ENCODE measurements at places on chromosomes 1 and 21.

DNA sequence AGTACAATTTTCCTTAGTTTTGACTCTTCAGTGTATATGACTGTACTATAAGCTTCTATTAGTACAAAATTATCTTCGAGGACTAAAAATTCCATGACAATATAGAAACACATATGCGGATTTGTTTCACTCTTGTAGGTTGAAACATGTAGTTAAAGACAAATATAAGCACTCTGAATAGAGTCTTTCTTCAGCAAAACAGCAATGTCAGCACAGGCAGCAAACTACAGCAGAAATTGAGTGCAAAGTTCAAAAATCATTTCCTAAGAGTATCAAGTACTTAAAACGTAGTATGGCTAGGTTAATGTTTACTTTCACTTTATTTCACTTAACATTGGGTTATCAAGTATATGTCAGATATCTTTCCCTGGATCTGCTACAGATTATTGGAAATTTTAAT lies 106.7 kb downstream of the FAF1 start:
- DNase-seq = no peak

DNA sequence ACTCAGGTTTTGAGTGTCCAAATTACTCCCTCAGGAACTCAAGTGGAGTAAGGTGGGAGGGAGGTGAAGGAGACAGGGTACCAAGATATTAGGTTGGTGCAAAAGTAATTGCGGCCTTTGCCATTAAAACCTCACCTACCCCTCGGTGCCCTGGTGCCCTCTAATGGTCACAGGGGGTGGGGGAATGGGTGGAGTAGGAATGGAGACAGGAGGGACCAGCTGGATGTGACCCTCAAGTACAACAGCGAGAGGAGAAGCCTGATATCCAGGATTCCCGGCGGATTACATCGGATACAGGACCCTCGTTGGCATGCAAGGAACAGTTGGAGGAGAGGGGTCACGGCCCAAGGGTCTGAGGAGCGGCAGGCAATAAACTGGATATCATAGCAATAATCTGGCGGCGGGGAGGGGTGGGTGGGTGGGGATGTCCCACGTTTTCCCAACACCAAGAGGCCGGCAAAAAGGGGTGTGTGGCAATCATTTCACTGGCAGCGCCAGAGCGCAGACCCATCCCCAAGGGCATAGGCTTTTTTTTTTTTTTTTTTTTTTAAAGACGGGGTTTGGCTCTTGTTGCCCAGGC lies 4.3 kb upstream of the ZBTB7B start:
- DNase-seq = no peak

DNA sequence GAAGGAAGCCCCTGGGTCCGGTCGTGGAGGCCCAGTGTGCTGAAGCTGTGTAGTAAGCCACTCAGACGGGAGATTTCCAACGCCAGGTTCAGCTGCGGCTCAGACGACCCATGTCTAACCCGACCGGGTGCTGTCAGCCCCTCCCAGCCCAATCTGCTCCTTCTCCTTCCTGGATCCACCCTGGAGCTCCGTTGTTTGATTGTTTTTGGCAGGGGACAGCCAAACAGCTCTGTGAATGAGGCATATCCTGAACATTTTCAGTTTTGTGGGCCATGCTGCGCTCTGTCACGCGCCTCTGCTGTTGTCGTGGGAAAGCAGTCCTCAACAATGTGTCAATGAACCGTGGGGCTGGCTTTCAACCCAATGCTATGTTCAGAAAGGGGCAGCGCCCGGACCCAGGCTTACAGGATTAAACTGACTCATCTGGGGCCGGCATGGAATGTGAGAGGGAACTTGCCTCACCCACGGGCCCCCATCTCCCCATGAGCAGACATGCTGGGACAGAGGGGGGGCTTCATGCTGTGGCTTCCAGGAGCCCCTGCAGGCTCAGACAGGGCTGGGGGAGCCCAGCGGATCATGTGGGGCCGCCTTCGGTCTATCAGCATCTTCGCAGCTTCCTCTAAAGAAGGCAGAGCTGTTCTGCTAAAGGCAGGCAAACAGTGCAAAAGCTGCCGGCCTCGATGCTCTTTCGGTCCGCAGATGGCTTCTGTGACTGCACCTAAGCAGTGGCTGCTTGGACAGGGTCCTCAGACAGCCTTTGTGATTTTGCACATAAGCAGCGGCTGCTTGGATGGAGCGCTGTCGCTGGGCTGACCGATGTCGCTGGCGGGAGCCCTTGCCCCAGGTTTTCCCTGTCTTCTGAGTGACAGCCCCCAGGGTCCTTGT lies 101.7 kb downstream of the RIPK4 start:
- no peak for DNase-seq

DNA sequence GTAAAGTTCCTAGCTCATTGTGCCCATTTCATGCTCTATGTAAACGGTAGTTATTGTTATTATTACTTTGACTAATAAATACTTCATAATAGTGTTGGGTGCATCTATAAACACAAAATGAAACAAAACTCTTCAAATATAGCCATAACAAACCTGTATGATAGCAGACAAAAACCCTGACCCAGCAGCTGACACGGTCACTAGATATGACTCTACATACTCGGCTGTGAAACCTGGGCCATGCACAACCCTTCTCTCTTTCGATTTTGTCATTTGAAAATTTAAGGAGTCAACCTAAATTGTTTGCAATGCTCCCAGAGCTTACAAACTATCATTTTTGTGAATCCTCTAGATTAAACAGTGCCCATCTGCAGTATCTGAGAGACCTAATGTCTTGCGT lies 8.0 kb upstream of the RGS13 start:
- no peak for DNase-seq

DNA sequence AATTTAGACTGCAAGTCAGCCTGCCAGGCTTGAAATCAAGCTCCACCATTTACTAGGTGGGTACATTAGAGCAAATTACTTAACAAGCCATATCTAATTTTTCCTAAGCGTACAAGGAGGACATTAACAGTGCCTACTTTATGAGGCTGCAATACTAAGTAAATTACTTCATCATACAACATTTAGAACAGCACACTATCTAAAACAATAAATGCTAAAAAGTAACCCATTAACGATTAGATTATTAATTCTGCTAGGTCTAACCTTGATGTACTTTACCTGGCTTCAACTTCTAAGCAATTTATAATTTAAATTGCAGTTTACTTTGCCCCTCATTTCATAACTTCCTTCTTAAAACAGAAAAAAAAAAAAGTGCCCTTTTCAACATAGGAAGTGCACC lies 1155.6 kb upstream of the NCAM2 start:
- DNase-seq = no peak

DNA sequence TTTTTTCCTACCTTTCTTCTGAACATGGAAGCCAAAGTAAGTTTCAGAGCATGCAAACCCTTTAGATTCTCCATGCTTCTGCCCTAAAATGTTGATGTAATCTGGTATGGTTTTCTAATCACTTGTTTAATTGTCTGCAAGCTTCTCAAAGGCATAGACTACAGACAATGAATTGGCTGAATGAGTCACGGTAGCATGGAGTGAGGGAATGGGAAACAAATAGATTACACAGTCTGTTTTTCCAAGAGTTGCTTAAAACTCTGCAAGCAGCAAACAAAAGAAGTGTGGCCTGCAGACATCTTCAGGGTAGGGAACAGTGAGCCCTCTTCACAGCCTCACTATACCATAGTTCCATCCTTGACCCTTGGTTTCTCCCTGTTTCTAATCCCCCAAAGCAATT lies 326.0 kb downstream of the BARHL2 start:
- no peak for DNase-seq

DNA sequence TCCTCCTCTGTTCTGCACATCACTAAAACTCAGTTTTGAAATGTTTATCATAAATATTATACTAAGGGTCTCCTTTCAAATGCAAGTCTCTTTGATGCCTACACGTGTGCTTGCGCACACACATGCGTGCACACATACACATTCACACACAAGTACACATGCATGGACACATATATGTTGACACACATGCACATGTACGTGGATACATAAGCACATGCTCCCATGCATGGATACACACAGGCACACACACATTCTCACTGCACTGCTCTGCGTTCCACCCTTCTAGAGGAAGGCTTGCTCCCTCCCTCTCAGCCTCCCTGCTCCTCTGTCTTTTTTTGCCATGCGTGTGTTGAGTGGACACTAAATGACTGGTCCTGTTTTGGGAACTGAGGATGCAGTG lies 162.7 kb downstream of the PCP4 start:
- DNase-seq = no peak

DNA sequence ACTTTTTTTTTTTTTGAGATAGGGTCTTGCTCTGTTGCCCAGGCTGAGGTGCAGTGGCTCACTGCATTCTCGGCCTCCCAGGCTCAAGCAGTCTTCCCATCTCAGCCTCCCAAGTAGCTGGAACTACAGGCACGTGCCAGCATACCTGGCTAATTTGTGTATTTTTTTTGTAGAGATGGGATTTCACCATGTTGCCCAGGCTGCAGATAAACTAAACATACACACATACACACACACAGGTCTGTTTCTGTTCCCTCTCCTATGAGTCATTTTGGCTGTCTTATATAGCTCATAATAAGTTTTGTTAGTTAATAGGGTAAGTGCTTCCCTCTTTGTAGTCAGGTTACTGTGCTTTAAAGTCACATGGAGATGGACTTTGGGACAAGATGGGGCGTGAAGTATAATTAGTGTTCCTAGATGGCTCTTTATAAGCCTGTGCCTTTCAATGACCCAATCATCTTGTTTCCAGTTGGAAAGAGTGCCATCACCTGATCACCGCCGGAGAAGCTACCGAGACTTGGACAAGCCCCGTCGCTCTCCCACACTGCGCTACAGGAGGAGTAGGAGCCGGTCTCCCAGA lies 9.1 kb downstream of the PRPF38A start:
- no peak for DNase-seq

- DNase-seq = peak; percentile 32
Observed at GRCh38 chr1:234611225-234611846, 1.4 kb upstream of the IRF2BP2 start.

GRCh38 chr1:232748910-232749368 lies 56.3 kb upstream of the MAP10 start:
- DNase-seq = no peak

DNA sequence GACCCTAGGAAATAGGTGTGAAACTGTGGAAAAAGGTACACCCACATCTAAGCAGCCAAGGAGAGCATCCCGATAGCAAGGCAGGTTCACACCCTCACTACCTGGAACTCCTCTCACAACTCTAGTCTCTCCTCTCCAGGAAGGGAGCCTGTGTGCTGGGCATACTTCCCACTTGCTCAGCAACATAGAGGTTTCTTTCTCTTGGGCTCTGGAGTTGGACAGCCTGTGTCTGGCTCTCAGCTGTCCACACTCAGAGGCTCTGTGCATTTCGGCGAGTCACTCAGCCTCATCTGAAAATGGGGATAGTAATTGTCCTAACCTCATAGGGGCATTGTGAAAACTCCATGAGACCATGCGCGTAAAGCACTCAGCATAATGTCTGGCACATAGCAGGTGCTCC lies 29.6 kb upstream of the VWA5B1 start:
- DNase-seq = no peak

DNA sequence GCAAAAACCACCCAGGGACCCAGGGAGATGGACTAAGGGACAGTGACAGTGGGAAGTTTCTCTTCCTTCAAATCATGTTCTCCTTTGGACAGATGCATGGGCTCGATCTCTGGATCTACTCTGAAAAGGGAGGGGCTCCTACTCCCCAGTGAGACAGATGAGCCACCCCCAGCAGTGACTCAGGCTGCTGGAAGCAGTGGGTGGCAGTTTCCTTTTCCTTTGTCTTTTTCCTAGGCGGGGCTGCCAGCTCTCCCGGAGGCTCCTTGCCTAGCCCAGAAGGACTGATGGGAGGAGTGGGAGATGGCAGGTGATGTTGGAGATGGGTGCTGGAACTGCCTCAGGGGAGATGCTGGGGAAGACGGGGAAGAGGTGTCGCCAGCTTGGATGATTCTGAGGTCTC lies 41.0 kb upstream of the IGSF21 start:
- no peak for DNase-seq

DNA sequence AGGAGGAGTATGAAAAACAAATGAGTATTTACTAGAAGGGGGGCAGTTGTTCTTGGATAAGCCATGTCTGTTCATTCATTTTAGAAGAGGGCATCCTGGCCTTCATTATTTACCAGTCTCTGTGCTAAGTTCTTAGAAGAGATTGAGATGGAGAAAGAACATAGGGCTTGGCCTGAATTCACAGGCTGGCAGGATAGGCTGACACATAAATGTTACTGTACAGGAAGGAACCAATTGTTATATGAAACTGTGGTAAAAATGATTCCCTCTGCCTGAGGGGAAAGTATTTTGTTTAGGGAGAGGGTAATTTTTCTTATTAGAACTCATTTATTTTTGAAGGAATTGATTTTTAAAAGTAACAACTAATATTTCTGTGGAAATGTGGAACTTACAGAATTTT lies 99.5 kb downstream of the MAN1A2 start:
- DNase-seq = no peak

DNA sequence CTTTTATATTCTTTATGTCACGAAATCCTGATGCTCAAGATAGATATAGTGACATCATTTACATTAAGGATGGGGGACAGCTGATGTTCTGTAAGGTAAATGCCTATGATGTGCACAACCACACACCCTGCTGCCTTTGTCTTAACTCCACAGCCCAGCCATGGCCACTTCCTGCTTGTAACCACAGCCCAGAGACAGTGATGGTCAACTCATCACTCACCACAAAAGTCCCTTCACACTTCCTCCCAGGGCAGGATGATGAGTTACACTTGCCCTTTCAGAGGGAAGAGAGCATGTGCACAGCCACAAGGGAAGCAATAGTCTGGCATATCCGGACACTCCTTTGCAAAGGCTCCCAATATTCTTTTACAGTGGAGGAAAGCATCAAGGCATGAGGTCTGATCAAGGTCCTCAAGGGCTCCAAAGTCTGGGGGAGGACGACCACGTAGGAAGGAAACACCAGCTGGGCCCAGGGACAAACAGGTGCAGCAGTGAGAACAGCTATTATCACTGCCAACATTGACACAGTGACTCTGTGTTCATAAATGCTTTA lies 53.8 kb downstream of the PLPP3 start:
- DNase-seq = no peak

- DNase-seq = no peak
Observed at GRCh38 chr1:86739648-86740509, 35.5 kb downstream of the SH3GLB1 start.

GRCh38 chr1:153734396-153735089 lies 6.7 kb downstream of the INTS3 start:
- DNase-seq = no peak

DNA sequence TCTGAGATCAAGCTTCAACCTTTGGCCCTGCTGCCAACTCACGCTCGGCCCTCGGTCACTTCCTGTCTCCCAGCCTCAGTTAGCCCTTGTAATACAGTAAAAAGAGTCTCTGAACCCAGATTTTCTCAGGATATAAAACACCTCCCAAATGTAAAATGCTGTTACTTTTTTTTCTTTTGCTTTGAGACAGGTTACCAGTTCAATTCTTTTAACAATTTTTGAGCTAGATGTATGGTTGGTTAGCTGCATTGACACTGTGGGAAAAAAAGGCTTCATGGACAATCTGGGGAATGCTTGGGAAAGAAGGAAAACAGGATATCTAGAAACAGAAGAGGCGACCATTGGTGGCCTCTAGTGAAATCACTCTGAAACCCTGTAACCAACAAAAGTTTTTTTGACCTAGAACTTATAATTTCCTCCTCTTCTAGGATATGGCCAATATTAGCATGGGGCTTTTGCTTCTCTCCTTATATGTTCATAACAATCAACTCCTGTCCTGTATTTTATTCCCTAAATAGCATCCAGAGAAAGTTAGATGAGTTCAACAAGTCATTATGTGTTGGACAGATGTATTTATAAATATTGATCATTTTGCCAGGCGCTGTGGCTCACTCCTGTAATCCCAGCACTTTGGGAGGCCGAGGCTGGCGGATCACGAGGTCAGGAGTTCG lies 1.3 kb downstream of the CMPK1 start:
- no peak for DNase-seq

Measured in neural crest cell (in vitro differentiated cells).